Stimulated activated CD4-positive, alpha-beta T cell treated with anti-CD3 and anti-CD28 coated beads, Interleukin-1b, Interleukin-23, amount 100 ng/mL, for 48 hours (primary cell): ENCODE measurements at places on chromosomes 16 and 17.

DNA sequence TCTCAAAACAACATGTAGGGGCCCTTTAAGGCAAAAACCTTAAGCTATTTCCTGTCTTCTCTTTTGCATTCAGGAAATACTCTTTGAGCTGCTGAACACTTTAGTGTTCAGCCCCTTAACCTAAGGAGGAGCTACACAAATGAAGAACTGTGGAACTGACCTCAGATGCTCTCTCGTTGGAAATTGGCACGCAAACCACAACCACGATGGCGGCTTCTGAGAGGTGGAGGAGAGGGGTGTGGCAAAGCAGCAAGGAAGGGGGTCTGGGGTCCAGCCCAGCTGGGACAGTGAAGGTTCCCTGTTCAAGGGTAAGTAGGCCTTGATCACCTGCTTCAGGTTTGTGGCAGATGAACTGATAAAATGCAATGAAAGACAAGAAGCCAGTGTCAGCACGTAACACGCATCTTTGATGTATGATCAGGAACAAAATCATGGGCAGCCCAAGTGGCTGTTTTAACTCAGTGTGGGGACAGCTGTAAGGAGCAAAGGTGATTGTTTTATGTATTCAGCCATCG is 291.6 kb upstream of the TNRC6C start:
- DNase-seq: peak; percentile 67

- no peak for DNase-seq
These were observed 43.4 kb downstream of the BMERB1 start for GRCh38 chr16:15477802-15478201.

DNA sequence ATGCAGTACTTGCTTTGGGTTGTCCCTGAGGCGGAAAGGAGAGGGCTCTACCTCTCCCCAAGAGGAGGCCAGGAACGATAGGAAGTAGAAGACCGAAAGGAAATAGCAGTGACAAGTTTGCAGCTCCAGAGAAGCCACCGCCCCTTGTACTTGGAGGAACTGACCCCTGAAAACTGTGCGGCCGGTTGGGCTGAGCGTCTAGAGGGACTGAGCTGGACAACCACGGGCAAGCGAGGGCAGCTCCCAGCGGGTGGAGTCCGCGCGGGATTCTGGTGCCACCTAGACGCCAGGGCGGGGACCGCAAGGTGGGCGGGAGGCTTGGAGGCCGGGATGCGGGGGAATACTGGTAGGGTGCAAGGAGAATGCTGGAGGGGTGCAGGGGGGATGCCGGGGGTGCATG is 1.3 kb upstream of the SLC6A4 start:
- DNase-seq: no peak

- no peak for DNase-seq
These were observed 5.5 kb downstream of the TBX2 start for GRCh38 chr17:61404913-61405685.

DNA sequence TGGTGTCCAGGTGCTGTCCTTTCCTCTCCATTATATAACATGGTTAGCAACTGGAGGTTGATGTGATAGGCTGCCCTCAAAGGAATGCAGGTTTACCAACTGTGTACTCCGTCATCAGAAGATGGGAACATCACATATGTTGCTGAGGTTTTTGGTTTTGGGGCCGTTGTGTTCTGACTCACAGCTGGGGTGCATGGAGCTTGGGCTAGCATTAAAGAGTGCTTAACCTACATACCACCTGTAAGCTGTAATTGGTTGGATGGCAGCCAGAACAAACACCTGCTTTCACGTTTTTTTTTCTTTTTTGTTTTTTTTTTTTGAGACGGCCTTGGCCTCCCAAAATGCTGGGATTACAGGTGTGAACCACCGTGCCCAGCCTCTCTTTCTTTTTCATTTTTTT is 20.9 kb downstream of the TMEM11 start:
- DNase-seq: no peak

GRCh38 chr16:28167221-28167620 is 44.5 kb downstream of the XPO6 start:
- DNase-seq: no peak

GRCh38 chr16:77599793-77600415 is 122.4 kb upstream of the NUDT7 start:
- no peak for DNase-seq

GRCh38 chr16:85584267-85584666 is 28.9 kb upstream of the GSE1 start:
- DNase-seq: no peak

GRCh38 chr17:41492771-41493170 is 3.1 kb upstream of the KRT36 start:
- no peak for DNase-seq

DNA sequence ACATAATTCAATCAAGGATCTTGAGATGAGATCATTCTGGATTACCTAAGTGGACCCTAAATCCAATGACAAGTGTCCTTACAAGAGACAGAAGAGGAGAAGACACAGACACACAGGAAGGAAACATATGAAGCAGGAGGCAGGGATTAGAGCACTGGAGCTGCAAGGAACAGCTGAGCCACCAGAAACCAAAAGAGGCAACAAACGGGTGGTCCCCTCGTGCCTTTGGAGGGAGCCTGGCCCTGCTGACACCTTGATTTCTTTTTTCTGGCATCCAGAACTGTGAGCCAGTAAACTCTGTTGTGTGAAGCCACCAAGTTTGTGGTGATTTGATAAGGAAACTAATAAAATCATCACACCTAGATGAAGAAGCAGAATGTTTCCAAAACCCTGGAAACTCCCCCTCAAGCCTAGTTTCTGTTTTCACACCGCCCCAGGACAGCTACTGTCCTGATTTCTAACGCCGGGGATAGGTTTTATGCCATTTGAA is 115.2 kb downstream of the PITPNC1 start:
- no peak for DNase-seq

DNA sequence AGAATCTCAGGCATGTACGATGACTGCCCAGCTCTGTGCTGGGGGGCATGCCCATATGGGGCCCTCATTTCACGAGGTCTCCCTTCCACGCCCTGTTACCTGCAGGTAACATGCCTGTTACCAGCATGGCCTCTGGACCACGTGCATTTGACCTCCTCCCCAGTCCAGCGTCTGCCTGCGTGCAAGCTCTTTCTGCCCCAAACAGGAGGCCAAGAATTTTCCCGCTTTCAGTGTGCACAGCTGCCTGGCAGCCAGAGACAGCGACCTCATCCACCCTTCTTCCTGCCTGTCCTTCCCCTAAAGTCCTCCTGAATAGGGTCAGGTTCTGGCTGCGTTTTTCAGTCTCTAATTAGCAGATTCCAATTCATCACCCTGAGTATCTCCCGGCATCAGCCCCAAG is 306.5 kb upstream of the ZFHX3 start:
- DNase-seq: no peak

DNA sequence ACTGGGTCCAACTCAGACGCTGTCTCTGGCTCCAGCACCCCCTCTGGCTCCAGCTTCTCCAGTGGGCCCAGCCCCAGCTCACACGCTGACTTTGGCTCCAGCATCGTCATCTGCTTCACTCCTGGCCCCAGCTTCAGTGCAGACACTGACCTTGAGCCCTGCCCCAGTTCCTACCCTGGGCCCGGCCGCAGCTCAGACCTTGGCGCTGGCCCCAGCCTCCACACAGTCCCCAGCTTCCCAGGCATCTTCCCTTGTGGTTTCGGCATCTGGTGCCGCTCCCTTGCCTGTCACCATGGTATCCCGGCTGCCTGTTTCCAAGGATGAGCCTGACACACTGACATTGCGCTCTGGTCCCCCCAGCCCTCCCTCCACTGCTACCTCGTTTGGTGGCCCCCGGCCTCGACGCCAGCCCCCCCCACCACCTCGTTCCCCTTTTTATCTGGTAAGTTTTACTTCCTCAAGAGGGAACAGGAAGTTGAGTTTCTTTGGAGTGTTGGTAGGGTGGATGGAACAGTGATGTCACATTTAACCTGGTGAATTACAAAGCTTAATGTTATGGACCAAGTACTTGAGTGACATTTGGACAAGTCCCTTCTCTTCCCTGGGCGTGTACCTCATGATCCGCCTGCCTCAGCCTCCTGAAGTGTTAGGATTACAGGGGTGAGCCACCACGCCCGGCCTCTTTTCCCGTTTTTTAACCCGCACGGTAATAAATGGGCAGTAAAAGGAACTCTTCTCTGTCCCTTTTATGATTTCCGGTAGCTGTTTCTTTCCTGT is 23.4 kb upstream of the PHKG2 start:
- no peak for DNase-seq

DNA sequence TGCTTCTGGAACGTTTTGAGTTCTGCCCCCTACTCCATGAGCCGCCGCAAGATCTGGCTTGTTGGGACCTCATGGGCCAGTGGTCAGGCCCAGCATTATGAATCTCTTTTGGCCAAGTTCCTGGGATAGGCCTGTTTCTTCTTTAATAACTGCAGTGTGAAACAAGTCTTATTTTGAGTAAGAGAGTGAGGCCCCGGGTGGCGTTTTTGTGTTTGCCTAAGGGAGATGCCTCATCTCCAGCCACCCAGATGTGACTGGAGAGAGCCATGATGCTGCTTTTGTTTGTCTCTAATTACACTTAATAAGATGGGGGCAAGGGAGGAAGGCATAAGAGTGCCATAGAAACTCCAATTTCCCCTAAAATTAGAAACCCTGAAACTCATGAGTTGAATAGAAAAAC is 39.8 kb downstream of the KSR1 start:
- no peak for DNase-seq

DNA sequence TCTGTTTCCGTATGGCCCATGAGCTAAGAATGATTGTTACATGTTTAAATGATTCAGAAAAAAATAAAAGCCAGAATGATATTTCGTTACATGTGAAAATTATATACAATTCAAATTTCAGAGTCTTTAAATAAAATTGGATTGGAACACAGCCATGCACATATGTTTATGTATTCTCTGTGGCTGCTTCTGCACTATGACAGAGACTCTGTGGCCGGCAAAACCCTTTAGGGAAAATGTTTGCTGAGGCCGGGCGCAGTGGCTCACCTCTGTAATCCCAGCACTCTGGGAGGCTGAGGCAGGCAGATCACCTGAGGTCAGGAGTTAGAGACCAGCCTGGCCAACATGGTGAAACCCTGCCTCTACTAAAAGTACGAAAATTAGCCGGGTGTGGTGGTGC is 15.9 kb upstream of the CDC42EP4 start:
- no peak for DNase-seq

GRCh38 chr16:1346422-1347285 is 5.0 kb downstream of the TSR3 start:
- DNase-seq: no peak

DNA sequence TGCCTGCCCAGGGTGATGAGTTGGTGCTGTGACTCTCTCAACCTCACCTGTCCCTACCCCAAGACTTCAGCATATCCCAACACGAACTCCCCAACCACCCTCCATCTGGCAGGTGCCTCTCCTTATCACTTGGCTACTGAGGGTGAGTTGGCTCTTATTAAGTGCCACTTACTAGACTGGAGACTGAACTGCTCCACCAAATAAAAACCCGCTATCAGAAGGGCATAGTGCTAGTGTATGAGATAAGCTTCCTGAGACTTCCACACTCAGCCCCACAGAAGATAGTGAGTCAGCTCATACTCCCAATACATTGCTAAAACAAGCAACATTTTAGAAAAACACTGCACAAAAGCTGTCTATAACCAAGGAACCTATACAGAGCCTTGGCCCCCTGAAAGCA is 16.0 kb upstream of the CCL18 start:
- DNase-seq: no peak

DNA sequence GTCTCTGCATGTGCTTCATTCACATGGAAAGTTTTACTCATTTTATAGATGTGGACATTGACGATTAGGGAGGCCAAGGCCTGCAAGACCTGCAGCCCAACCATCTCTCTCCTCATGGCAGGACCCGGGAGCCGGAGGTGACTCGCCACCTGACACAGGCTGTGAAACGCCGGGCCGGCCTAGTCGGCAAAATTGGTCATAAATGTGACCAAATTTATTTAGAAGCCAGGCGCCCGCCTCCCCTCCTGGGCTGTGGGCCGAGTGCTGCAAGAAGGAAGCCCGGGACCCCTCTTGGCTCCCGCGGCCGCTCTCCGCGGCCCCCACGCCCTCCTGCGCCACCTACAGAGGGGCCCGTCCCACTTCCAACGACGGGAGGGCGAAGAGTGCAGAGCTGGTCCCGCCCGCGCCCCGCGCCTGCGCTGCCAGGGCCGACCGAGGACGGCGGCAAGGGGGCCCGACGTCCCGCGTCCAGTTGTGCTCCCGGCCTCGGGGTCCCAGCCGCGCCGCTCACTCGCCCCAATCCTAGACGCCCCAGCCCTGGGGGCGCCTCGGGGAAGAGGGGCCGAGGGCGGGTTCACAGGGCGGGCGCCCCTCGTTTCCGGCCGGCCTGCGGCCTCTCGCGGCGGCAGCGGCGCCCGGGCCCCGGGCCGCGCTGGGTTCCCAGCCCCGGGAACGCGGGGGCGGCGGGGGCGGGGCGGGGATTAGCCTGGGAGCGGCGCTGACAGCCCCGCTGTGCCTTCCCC is 47.5 kb downstream of the WNT3 start:
- DNase-seq: peak; percentile 27

GRCh38 chr17:18115517-18115916 is 7.0 kb downstream of the MYO15A start:
- DNase-seq: no peak

GRCh38 chr16:15855704-15856003 is 1.2 kb downstream of the MYH11 start:
- DNase-seq: no peak

DNA sequence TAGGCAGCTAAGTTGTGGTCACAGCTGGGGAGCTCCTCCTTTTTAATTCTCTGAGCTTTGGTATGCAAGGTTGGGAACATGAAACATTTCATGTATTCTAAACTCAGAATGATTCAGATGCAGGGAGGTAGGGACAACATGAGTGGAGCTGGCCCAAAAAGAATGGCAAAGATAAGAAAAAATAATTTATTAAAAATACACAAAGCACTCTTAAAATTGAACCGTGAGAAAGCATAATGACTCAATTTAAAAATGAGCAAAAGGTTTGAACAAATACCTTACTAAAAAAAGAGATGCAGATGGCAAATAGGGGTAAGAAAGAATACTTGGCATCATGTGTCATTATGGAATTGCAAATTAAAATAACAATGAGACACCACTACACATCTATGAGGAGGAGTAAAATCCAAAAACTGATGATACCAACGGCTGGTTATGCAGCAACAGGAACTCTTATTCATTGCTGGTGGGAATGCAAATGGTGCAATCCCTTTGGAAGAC is 175.6 kb upstream of the IRX3 start:
- no peak for DNase-seq
